ENCODE measurements at places on chromosomes 6 and 20.

DNA sequence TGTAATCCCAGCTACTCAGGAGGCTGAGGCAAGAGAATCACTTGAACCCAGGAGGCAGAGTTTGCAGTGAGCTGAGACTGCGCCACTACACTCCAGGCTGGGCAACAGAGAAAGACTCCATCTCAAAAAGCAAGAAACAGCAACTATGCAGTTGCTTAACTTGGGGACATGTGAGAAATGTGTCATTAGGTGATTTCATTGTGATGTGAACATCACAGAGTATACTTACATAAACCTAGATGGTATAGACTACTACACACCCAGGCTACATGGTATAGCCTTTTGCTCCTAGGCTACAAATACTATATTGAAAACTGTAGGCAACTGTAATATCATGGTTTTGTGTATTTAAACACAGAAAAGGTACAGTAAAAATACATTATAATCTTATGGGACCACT is 3.3 kb upstream of the COQ3 start:
- DNase-seq: no peak

DNA sequence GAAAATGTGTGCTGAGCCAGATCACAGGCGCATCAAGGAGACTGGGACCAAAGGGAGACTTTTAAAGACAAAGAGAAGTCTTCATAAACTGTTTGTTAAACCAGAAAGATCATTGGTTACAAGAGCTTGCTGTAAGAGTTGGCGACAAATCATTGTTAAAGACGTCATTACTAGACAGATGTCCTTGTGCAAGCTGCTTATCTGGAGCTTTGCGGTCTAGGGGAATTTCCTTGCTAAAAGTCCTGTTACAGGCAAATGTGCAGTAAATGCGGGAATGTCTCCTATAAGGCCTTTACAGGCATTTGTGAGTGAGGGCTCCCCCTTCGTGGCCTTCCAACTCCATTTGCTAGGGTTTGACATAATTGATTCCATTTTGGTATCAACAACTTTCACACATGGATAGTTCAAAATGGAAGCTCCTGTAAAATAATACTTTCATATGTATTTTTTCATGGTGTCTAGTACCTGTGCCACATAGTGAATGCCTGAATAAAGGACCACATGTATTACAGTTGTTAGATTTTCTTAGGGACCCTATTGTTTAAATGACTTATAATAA is 362.4 kb downstream of the UTRN start:
- no peak for DNase-seq

DNA sequence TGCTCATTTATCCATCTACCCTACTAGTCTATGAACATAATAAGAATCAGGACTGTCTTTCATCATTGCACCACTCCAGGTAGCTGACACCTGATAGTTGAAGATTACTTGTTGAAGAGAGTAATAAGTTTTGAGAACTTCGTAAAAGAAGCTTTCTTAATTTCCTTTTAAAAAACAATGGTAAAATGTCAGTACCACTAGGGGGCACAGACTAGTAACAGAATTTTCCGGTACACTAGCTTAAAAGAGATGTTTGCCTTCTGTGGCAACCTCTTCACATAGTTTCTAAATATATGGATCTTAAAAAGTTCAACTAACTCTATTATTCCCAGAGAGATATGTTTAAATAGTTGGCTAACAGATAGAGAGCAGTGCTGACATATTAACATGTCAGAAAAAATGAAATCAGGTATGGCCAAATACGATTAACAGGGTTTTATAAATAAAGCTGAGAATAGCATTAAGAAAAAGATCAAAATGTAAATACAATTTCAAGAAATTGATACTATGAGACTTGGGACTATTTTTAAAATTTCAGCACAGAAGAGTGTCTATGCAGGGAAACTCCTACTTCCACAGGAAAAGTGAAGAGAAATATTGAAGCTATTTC is 5.4 kb upstream of the KCNQ5 start:
- no peak for DNase-seq

GRCh38 chr20:2086980-2087377 is 14.6 kb upstream of the STK35 start:
- no peak for DNase-seq

DNA sequence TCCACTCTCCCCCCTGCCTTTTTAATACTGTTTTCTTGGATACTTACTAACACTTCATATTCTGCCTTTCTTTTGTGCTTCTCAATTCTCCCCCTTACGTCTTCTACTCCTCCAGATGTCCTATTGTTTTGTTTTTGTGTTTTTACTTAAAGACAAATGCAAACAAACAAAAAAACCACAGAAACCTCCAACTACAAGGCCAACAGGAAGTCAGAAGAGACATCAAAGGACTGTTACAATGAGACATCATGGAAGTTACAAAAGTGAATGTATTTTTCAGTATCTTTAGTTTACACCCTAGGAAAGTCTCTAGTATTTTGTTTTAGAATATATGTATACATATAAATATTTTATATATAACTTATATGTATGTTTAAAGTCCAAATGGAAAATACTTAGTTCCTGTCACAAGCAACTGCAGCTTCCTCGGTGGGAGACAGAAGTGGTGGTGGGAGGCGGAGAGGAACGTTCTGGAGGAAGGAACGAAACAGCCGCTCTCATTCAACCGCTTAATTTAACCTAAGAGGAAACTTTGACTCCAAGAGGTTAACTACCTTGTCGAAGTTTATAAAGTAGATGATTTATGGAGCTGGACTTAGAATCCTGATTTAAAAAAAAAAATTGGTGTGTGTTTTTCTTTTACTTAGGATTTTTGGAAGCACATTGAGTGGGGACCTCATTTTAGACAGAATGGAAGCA is 168.9 kb upstream of the PDE10A start:
- DNase-seq: no peak

GRCh38 chr6:133236932-133237331 is 4.2 kb upstream of the EYA4 start:
- no peak for DNase-seq

DNA sequence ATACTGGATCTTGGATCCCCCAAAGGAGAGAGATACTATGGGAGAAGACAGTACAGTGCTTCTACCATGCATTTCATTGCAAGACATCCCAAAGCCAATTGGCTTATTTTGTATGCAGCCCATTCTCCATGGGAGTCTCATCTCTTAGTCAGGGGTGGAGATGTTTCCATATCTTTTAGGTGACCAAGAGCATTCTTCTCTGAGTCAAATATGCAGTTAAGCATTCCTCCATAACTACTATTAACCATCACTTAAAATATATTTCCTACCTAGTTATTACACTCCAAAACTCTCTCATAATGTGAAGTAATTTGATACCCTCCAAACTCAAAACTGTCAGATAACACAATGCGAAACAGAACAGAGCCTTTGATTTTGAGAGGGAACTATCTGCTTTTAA is 542.6 kb downstream of the HDGFL1 start:
- DNase-seq: no peak

DNA sequence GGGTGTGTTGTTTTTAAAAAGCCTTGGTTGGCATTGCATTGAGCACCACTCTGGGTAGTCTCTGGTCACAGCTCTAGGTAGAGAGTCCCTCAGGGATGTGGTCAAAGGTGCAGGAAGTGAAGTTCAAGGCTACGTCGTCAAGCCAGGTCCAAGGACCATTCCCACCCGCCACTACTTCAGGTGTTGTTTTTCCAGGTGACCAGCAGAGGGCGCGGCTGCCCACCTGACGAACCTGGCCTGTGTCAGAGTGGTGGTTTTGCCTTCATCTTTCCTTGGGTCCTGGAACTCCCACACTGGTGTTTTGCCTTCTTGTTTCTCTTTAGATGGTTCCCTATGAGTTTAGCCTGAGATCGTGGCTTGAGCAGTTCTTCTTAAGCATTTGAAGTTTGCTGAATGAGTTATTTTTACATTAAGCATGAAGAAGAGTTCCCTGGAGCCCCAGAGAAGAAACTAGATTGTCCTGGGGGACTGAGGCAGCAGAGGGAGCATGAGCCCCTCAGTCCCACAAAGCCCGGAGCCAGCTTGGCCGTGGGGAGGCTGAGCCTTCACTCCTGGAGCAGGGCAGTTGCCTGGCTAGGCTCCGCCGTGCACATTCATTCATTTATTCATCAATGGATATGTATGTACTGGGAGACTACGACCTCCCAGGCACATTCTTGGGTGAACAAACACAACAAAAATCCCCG is 5.6 kb upstream of the PHACTR3 start:
- DNase-seq: peak; percentile 61

- no peak for DNase-seq
Observed at GRCh38 chr6:24078200-24078599, 47.8 kb upstream of the NRSN1 start.

GRCh38 chr20:32110173-32110704 is 725 bp downstream of the TM9SF4 start:
- DNase-seq: no peak

DNA sequence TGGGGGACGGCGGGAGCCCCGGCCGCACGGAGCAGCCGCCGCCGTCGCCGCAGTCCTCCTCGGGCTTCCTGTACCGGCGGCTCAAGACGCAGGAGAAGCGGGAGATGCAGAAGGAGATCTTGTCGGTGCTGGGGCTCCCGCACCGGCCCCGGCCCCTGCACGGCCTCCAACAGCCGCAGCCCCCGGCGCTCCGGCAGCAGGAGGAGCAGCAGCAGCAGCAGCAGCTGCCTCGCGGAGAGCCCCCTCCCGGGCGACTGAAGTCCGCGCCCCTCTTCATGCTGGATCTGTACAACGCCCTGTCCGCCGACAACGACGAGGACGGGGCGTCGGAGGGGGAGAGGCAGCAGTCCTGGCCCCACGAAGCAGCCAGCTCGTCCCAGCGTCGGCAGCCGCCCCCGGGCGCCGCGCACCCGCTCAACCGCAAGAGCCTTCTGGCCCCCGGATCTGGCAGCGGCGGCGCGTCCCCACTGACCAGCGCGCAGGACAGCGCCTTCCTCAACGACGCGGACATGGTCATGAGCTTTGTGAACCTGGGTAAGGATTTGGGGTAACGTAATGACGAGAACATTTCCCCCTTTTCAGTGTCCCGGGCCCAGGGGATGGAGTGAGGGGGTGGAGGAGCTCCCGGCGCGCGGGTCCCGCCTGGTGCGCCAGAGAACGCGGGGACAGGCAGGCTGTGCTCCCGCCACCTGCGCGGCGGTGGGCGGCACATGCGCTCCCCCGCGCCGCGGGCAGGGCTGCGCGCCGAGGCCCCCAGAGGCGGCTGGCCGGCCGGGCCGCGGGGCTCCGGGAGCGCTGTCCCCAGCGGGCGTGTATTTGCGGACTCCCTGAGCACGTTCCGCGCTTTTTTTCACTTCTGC is 1.4 kb downstream of the BMP6 start:
- peak; percentile 20 for DNase-seq

DNA sequence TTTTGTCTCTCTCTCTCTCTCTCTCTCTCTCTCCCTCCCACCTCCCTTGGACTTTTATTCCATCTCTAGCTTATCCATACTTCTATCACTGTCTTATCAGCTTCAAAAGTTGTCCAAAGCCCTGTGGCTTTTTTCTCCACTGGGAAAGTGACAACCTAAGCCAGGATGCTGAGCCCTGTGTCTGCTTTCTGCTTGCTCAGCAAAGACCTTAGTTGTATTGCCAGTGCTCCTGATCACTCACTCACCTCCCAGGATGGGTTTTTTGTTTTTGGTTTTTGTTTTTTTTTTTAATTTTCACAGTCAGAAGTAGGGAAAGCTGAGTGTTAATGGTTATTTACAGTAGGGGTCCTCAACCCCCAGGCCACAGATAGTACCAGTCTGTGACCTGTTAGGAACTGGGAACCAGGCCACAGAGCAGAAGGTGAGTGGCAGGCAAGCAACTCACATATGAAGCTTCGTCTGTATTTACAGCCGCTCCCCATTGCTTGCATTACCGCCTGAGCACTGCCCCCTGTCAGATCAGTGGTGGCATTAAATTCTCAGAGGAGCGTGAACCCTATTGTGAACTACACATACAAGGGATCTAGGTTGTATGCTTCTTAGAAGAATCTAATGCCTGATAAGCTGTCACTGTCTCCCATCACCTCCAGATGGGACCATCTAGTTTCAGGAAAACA is 125.0 kb upstream of the ID4 start:
- DNase-seq: no peak

DNA sequence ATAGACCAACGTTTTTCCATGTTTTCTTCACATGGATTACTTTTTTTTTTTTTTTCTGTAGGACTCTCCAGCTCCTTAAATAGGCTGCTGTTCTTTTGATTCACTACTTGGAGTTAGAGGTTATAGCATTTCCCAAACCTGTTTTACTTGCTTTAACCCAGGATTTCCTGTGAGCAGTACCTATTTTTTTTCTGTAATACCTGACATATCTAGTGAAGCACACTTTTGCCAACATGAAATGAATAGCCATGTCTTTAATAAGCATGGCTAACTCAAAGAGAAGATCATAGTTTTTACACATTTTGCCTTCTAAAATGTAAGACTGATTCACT is 137.0 kb downstream of the FOXA2 start:
- no peak for DNase-seq

DNA sequence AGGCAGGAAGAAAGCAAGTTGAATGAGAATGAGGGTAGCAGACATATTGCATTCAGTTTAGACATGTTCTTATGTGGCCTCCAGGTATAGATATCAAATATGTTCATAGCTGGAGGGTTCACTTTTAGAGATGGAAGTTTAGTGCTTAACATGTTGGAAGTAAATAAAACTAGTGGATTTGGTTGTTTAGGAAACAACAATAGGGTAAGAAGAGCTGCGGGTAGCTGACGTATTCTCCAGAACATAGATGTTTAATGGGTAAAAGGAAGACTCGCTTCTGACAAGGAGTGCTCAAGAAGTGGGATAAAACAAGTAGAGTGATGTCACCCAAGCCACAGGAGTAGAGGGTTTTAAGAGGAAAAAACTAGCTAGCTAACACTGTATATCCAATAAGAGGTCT is 128.4 kb upstream of the COL21A1 start:
- DNase-seq: no peak

- peak; percentile 97 for DNase-seq
Observed at GRCh38 chr20:5168651-5169396, 42.0 kb downstream of the CDS2 start.

- DNase-seq: no peak
Observed at GRCh38 chr6:110509617-110510241, 33.3 kb upstream of the SLC22A16 start.

- peak; percentile 77 for DNase-seq
Observed at GRCh38 chr6:137094411-137095008, 49.7 kb upstream of the IL20RA start.

DNA sequence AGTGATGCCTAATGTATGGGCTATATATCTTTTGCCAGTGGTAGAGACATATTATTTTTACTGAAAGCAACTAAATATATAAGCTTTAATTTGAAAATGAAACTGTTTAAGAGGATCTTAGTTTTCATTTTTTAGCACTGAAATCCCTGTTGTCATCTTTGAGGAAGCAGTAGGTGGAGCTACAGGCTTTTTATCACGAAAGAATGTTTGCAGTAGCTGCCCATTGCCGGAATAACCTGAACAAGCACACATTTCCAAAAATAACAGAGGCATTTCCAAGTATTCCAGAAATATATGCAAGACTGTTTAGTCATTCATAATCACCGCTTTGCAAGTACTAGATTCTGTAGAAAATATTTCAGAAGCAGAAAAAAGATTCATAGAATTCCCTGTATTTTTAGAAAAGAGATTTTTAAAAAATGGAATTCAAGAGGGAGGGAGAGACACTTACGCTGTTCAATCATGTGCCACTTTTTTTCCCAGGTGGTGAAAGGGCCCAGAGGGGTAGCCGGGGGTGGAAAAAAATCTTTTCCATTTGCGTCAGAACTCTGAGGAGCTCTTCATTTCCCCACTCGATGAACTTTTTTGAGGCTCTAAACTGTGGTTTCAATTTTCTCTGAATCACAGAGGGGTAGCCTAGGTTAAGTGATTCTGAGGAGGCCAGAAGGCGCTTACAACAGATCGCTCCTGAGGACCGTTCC is 142.5 kb upstream of the FERMT1 start:
- DNase-seq: no peak
